ENCODE measurements at places on chromosomes 6 and 20. TPM values are rescaled to one million over a fixed set of nuclear protein-coding genes. Genes with fewer than 3 reads are reported as not detected.

DNA sequence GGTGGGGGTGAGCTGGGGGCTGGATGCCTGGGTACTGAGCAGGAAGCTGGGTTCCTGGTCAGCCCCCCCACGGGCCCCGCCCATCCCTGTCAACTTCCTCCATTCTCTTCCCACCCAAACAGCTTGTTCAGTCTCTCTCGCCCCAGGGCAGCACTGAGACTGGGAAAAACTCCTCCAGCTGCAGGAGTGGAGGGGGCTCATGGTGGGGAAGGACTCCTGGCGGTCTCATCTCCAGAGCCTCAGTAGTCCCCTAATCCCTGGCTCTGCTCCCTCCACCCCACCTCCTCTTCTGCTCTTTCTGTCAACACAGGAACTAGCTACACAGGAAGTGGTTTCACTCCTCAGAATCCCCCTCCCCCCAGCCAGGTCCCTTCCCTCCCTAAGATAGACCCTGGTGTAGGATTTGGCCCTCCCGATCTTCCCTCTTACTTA is at the start of gene GPSM3:
TSS of gene GPSM3 (minus strand) at position 36 of the 432 bp plus-strand sequence. CDS start 130 bp downstream, outside the sequence.
- peak; percentile 72 for DNase-seq

GRCh38 chr6:549906-550305 is 107.0 kb downstream of the HUS1B start:
- DNase-seq: no peak

DNA sequence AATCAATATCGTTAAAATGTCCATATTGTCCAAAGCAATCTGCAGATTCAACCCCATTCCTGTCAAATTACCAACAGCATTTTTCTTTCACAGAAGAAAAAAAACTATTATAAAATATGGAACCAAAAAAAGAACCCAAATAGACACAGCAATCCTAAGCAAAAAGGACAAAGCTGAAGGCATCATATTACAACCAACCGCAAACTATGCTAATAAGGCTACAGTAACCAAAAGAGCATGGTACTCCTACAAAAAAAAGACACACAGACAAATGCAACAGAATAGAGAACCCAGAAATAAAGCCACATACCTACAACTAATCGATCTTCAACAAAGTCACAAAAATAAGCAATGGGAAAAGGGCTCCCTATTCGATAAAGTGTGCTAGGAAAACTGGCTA is 49.2 kb downstream of the RNGTT start:
- no peak for DNase-seq

DNA sequence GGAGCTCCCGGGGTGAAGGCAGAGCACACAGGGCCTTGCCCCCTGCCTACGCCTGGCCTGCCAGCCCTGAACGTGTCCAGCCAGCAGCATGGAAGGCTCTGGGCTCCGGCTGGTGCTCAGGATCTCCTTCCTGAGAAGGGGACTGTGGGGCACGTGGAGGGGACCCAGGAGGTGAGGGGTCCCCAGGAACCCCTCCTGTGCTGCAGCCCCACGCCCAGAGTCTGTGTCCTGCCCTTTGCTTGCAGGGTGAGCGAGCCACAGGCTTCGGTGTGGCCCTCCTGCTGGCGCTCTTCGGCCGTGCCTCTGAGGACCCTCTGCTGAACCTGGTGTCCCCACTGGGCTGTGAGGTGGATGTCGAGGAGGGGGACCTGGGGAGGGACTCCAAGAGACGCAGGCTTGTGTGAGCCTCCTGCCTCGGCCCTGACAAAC is 22.3 kb downstream of the NPEPL1 start:
- no peak for DNase-seq

DNA sequence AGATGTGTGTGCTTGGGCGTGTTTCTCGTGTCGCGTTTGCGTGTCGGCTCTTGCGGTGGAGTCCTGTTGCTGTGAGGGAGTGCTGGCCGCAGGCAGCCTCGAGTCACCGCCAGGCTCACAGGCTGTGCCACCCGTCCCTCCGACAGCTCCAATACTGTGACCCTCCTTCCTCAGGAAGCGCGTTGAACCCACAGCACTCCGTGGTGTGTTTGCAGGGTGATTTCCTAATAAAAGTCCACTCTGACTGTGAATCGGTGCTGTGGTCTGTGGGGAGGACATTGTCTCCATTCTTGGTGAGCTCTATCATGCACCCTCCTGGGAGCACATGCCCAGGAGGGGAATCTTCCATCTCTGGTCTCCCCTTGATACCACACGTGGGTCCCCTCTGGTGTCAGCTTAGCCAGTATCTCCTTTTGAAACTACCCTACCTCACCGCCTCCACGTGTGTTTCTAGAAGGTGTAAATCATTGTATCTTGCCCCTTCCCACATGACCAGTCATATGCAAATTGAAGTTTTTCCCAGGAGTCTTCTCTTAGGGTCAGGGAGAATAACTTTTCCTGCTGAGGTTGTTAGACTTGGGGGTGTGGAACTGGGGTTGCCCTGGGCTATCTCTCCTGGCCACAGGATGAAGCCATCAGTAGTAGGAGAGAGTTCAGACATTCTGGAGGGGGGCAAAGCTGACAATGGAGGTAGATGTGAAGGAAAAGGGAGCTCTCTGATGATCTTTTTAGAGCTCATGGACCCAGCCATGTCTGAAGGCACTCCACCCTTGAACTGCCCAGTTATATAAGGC is 13.3 kb upstream of the PCMTD2 start:
- DNase-seq: peak; percentile 6

MUC21 gene
- not detected for total RNA-seq

CDH26 gene
- 0.84 TPM for total RNA-seq

GRCh38 chr6:140204154-140204553 is 829.7 kb upstream of the CITED2 start:
- no peak for DNase-seq

DNA sequence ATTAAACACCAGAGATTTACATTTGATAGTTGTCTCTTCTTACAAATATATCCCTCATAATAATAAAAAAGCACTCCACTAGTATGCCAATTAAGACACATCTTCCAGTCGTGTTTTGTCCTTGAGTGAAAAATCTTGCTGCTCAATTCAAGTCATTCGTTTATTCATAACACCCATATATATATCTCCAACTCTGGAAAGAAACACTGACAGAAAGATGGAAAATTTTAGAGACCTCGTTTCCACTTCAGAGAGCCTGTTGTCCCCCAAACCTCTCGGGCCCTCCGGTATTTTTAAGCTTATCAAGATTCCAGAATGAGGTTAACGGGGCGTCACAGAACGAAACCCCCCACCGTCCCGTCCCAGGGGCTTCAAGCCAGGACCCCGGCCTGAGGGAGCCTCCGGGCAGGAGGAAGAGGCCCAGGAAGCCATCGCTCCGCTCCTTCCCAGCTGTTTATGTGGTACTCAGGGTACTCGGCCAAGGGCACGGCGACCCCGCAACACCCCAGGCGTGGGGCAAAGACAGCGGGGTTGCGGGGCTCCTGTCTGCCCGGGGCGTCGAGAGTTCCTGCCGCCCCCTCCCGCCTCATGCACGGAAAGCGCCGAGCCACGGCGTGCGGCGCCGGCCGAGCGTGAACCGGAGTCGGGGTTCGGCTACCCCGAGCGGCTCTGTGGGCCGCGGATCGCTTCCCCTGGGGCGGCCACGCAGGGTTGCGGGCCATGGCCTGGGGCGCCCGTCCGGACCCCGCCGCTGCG is 623 bp upstream of the SNX9 start:
- DNase-seq: peak; percentile 37

GRCh38 chr20:44646023-44646640 is 5.4 kb downstream of the ADA start:
- no peak for DNase-seq

- no peak for DNase-seq
Observed at GRCh38 chr20:38473367-38473795, 738 bp downstream of the RALGAPB start.

CAPN11 gene
- 0.97 TPM for total RNA-seq

- DNase-seq: no peak
Observed at GRCh38 chr20:14848806-14849205, 511.4 kb upstream of the FLRT3 start.

NPEPL1 gene
- total RNA-seq: 19.7 TPM

GSTA3 gene
- not detected for total RNA-seq

DNA sequence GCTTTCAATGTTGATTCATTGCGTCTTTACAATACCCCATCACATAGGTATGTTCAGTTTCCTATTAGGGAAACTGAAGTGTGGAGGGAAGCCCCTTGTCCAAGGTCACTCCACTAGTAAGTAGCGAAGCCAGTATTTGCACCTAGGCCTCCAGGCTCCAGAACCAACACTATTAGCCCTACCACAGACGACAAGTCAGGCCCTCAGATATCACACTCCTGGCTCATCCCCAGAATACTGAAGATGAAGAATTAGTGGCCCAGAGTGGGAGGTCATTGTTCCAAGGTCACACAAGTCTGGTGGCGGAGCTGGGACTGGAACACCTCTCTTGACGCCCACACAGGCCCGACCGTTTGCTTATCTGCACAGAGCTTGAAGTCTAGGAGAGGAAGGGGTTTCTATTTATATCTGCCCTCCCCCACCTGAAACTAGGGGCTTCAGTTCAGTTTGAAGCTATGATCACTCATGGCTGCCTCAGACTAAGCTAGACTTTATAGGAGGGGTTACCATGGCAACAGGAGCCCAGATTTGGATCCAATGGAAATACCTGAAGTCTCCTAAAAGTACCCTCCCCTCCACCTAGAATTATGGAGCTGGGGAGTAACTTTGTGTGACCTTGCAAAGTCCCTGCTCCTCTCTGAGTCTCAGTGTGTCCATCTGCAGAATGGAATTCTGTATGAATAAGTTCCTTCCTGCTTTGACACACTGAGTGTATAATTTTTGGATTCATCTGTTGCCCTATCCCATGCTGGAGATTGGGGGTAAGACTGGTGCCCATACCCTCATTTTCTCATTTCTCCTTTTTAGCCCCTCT is 2.2 kb downstream of the SNTA1 start:
- DNase-seq: no peak

DNA sequence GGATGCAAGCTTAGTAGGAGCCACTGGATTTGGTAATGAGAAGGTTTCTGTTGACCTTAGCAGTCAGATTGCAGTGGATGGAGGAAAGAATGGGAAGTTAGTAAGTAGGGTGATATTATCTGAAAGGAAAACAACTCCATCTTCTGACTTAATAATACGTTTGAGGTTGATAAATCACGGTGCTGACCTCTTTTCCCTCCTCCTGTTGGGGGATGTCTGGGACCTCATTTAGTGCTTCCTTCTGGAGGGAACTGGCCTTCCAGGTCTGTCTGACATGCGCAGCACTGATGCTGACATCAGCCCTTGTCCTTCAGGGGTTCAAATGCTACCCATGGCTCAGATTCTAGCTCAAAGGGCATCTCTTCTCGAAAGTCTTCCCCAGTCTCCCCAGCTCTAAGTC is 48.2 kb upstream of the AKAP12 start:
- no peak for DNase-seq

UBD gene
- not detected for total RNA-seq

- no peak for DNase-seq
Observed at GRCh38 chr20:37310951-37311350, 21.5 kb downstream of the MANBAL start.

GRCh38 chr6:22106451-22106850 is 190.4 kb downstream of the PRL start:
- DNase-seq: no peak

GRCh38 chr6:141437011-141437410 is 695.7 kb upstream of the GJE1 start:
- no peak for DNase-seq
